ENCODE measurements at places on chromosomes 13 and 19.

- no peak for DNase-seq
These were observed 288.0 kb upstream of the MAB21L1 start for GRCh38 chr13:35764326-35765015.

- no peak for DNase-seq
These were observed 73.2 kb upstream of the CACNA1A start for GRCh38 chr19:13579388-13580060.

DNA sequence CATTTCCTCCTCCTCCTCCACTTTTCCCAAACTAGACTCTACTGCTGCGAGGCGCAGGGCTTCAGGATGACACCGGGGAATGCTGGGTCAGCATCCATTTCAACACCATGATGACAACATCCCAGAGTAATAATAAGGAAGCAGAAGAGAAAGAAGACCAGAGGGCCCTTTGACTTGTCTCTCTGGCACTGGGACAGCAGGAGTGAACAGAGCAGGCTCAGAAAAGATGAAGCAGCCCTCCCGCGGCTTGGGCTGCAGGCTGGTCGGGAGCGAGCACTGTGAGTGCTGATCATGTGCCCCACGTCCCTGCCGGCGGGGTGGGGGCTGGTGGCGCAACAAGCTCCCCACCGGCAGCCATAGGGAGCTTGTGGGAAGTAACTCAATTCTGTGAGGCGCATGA lies 30.5 kb downstream of the RANBP3 start:
- no peak for DNase-seq

DNA sequence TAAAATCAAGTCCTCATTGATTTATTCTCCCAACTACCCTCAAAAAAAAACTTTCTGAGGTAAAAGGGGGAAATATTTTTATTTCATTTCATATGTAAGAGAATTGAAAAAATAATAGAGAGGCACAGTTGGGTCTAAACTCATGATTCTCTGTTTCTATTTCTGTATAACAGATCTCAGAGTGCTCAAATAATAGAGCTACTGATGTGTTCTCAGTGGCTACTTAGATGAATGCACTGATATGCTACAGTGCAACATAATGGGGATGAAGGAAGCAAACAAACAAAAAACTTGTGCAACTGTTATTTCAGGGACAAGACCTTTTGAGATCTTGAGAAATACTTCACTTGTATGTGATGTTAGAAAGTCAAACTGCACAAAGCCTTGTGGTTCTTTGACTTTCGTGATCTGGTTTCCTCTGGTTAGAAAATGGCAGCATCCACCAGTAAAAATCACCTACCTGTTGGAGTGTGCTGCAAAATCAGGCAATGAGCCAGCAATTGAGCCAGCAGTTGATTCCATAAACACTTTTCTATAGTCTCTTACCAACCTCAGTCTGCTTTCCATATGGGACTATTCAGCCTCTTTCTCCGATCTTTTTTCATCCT lies 9.7 kb upstream of the DACH1 start:
- no peak for DNase-seq

DNA sequence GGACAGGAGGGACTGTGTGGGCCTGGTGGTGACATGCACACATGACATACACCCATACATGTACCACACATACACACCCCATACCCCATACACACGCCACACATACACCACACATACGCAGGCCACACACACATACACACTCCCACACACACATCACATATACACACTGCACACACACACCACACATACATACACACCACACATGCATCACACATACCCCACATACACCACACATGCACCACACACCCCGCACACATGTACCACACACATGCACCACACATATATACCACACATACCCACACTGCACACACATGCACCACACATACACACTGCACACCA lies 76.5 kb upstream of the KCTD15 start:
- no peak for DNase-seq

GRCh38 chr13:74000876-74001275 lies 133.3 kb downstream of the KLF12 start:
- no peak for DNase-seq

DNA sequence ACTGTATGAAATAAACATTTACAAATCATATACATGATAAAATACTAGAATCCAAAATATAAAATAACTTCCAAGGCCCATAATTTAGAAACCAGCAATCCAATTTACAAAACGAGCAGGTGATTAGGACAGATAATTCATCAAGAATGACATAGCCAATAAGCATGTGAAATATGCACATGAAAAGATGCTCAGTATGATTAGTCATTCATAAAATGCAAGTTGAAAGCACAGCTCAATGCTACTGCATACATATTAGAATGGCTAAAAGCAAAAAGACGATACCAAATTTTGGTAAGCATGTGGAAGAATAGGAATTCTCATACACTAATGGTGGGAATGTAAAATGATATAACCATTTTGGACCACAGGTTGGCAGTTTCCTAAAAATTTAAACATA lies 837.2 kb upstream of the MIR17HG start:
- no peak for DNase-seq

DNA sequence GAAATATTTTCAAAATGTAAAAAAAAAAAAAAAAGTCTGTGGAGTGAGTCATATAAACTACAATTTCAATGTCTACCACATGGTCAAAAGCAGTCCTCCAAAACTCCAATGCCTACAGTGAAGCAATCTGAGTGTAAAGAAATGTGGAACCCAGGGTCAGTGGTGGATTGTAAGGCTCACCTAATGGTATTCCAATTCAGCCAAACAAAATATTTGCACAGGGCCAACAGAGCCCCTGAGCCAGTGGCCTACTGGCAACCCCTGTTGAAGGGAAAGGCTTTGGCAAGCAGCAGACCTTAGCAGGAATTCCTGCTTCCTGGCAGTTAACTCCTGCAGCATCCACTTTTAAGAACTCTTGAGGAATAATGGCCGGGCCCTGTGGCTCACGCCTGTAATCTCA lies 3.4 kb downstream of the DNMT1 start:
- DNase-seq = no peak

DNA sequence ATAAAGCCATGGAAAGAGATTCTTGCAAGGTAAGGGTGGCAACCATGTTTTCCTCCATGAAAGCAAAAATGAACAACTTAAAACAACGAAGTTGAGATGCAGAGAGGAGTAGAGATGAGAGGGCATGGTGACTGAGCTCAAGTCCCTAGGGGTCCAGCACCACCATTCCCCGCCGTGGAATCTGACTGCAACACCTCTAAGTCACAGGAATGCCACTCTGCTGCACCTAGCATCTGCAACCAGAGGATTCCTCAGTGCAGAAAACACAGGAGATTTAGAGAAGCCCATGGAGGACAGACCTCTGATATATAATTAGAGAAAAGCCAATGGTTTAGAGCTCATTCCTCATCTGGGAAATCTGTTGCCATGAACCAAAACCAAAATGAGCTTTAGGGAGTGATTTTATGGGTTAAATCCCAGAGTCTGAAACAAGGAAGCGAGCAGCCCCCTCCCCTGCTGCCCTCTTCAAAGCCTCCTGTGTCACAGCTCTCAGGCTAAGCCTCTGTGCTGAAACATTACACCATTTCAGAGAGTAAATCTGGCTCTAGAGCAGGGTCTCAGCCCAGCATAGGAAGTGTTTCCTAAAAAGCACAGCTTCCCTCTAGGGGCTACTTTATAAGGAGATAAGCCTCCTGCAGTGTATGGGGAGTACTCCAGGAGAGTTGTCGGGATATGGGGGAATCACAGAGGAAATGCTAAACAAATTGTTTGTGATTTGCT lies 1043.6 kb downstream of the UQCRFS1 start:
- DNase-seq = no peak

DNA sequence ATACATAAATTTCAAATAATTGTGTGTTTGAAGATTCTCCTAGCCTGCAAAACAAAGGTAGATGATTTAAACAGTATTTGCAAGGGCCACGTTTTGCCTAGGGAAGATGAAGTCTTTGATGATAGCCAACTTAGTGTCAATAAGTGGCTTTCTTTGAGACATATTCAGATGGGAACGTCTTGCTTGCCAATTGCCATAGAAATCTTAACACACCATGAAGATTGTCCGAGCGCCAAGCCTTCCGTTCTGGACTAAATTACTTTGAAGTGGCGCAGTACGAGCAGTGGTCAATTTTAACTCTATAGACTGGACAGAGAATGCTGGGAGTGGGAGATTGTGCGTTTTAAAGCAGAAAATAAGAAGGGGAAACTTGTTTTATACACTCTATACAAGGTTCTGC lies 9.9 kb downstream of the ZIC5 start:
- DNase-seq = no peak

DNA sequence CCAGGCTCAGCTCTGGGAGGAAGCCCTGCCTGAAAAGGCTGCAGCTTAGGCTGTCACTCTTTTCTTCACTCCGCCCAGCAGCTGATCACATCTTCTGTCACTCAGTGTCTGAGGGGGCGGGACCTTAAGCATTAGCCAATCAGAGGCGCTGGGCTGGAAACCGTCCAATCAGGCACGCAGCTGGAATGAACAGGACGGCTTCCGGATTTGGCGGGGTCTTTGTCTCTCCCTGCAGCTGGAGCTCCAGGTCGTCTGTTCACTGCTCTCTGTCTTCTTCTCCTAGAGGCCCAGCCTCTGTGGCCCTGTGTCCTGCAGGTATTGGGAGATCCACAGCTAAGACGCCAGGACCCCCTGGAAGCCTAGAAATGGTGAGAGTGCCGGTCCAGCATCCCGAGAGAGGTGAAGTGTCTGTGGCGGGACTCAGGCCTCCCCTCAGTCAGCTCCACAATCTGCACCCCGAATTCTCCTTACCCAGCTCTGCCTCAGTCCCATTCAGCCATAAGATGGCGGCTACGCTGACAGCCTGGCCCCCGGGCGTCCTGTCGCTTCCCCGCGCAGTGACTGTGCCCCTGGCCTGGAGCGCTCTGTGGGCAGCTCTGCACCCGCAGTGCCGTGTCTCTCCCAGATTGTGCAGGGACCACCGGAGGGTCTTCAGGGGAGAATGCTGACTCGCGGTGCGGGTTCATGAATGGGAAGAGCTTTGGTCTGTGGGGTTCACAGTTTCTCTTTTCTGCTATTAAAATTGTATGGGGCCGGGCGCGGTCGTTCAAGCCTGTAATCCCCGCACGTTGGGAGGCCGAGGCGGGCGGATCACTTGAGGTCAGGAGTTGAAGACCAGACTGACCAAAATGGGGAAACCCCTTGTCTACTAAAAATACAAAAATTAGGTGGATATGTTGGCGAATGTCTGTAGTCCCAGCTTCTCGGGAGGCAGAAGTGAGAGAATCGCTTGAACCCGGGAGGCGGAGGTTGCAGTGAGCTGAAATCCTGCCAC lies at the start of gene ZNF66:
ZNF66 (plus strand) TSS at position 222 of the 994 bp plus-strand sequence; CDS start at position 366, 144 bp downstream.
- DNase-seq = peak; percentile 89

- DNase-seq = no peak
These were observed 21.4 kb downstream of the MAP4K1 start for GRCh38 chr19:38596057-38596981.

DNA sequence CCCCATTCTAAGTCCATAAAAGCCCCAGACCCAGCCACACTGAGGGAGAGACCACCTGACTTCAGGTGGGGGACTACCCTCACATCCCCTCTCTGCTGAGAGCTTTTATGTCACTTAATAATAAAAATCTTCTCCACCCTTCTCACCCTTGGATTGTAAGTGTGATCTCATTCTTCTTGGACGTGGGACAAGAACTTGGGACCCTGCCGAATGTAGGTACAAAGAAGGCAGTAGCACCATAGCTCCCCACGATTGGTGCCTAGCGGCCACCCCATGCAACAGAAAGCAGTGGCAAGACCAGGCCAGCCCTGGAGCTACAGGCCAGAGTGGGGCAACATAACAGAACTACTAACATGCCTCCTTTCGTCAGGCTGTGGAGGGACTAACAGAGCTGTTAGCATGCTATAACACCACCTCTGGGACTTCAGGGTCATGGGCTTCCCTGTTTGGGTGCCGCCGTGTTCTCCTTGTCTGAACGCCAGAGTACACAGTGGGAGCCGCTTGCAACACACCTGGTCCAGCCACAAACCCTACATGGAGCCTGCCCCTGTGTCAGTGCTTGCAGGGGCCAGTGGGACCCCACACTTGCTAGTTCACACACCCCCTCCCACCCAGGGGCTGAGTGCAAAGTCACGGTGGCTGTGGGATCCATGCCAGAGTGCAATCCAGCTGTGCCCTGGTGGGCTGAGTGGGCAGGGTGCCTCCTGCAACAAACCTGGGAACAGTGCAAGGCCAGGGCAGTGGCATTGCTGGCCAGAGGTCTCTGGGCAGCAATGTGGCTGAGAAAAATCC lies 5.2 kb upstream of the FBXO17 start:
- no peak for DNase-seq

GRCh38 chr19:45467115-45467455 lies 711 bp upstream of the FOSB start:
- no peak for DNase-seq

- peak; percentile 22 for DNase-seq
These were observed 9.2 kb upstream of the FBN3 start for GRCh38 chr19:8158411-8159074.

DNA sequence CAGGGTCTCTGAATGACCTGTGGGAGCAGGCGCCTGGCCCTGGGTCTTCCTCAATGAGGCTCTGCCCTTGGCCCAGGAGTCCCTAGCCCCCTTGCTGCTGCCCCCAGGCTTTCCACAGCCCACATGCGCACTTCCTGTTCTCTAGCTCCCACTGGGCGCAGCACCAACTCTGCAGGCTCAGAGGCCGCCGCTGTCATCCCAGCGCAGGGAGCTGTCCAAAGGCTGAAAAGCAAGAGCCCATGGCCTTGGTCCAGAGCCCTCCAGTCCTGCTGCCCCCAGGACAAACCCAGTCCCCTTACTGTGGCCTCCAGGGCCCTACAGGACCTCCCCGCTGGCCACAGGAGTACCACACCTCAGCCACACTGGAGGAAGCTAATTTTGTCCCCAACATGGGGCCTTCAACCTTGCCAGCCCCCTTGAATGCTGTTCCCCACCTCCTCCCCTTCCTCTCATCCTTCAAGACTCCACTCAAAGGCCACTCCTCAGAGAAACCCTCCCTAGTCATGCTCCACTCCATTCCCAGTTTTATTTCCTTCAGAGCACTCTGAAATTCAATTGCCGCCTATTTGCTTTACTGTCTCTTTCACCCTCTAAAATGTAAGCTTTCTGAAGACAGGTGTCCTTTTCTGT lies 8.0 kb upstream of the POU2F2 start:
- no peak for DNase-seq

- no peak for DNase-seq
These were observed 460 bp downstream of the MEDAG start for GRCh38 chr13:30906411-30907051.

- DNase-seq = no peak
These were observed 61.1 kb downstream of the GPC5 start for GRCh38 chr13:91459485-91459884.

DNA sequence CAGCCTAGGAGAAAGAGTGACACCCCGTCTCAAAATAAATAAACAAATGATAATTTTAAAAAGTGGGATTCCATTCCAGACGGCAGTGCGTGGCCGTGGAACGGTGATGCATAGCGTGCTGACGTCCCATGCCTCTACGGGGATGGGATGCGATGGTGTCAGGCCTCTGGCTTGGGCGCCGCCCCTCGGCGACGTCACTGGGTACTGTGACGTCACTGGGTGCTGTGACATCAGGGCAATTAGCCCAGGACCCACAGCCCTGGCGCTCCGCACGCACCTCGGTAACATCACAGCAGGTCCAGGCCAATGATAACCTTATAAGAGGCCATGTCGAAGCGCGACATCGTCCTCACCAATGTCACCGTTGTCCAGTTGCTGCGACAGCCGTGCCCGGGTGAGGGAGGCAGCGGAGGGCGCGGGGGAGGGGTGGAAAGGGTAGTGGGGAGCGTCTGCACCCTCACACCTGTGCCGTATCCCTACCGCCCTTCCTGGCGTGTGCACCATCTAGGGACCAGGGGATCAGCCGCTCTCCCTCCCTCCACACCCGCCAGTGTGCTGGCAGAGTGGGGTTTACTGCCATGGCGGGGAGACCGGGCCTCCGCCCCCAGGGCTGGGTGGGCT lies at the start of gene GAPDHS:
GAPDHS (plus strand) TSS at position 256 of the 621 bp plus-strand sequence; CDS start at position 328, 72 bp downstream.
- no peak for DNase-seq

All from stimulated activated CD4-positive, alpha-beta T cell treated with anti-CD3 and anti-CD28 coated beads, Interleukin-15, amount 100 ng/mL, for 48 hours (primary cell).